ENCODE measurements at places on chromosomes 2 and 18.

- no peak for DNase-seq
Observed at GRCh38 chr2:75560022-75560767, 544 bp downstream of the EVA1A start.

DNA sequence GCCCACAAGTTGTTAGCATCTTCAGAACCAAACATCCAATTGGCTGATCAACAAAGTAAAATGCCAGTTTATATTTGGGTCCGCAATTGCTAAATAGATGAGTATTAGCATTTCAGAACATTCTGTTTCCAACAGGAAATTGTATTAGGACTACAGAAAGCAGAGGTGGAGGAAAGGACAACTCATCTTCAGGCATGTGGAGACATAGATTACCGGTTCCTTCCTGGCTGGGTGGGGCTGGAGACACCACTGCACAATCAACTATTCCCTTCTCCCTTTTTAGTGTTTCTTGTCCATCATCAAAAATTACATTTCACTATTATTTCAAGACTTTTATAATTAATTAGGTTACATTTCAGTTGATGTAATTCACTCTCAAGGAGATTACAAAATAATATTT lies 83.8 kb downstream of the ADAM23 start:
- no peak for DNase-seq

GRCh38 chr2:235092433-235093223 lies 140.8 kb downstream of the SH3BP4 start:
- DNase-seq: no peak

- DNase-seq: no peak
Observed at GRCh38 chr2:179571721-179572120, 289.7 kb downstream of the ZNF385B start.

DNA sequence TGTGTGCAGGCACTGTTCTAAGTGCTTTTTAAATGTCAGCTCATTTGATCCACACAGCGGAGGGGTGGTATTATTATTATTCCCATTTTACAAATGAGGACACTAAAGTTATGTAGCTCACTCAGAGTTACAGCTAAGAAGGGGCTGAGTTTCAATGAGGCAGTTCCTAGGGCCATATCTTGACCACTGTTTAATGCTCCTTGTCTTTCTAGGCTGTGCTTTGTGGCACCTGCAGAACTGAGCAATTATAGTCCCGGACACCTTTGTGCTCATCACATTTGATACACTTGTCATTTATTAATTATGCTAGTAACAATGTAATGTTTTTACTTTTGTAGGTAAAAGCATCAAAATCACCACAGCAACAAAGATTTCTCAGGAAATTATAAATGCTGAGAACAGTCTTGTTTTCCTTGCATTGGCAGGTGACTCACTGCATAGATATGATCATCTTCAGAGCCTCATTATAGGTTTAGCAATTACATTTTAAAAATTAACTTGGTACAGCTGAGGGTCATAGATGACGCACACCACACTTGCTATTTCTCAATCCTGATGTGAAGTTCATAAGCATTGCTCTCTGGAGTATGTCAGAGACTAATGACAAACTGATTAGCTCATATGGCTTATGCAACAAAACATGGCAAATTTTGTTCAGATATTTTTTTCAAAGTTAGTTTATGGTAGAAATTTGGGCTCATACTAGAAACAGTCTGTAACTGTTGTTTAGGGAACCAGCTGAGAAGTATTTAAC lies 366.8 kb downstream of the TGIF1 start:
- DNase-seq: no peak

- no peak for DNase-seq
Observed at GRCh38 chr2:14189929-14190328, 442.6 kb upstream of the LRATD1 start.

- DNase-seq: no peak
Observed at GRCh38 chr2:155281907-155282306, 583.4 kb downstream of the KCNJ3 start.

- DNase-seq: no peak
Observed at GRCh38 chr18:77039196-77040130, 93.1 kb downstream of the MBP start.

DNA sequence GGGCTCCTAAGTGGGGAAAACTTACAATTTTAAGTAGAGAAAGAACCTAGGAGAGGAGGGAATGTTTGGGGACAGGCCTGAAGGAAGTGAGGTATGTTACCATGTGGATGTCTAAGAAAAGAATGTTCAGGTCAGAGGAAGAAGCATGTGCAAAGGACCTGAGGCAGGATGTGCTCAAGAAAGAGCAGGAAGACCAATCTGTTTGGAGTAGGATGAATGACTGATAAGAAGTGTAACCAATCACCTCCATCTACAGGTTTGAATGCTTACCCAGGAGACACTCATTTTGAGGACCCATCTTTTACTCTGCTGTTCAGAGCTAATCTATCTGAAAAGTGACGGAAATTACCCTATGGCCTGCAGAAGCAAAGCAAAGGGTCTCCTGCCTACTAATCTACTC lies 342.3 kb downstream of the ARHGAP15 start:
- no peak for DNase-seq

GRCh38 chr2:11175293-11175795 lies 20.1 kb downstream of the SLC66A3 start:
- no peak for DNase-seq

Data from hematopoietic multipotent progenitor cell treated with erythropoietin and hydrocortisone succinate and interleukin-3 and kit ligand, for 8 days (in vitro differentiated cells).